Stimulated activated CD4-positive, alpha-beta T cell treated with anti-CD3 and anti-CD28 coated beads, TNF-alpha, amount 100 ng/mL, for 48 hours (primary cell): ENCODE measurements at places on chromosomes 1 and 21.

DNA sequence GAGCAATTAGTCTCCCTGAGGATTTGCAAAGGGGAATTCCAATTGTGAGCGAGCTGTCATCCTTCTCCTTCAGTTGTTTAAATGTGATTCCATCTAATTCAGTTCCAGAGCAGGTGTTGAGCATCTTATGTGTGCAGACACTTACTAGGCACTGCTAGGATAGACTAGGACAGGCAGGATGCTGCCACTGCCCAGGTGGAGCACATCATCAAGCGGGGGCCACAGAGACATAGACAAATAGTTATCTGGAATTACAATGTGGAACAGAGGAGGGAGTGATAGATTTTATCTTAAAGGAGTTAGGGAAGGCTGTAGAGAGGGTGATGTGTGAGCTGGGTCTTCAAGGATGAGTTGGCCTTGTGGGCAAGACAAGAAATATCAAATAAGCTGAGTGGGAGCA is 55.9 kb downstream of the CDC7 start:
- DNase-seq: no peak

DNA sequence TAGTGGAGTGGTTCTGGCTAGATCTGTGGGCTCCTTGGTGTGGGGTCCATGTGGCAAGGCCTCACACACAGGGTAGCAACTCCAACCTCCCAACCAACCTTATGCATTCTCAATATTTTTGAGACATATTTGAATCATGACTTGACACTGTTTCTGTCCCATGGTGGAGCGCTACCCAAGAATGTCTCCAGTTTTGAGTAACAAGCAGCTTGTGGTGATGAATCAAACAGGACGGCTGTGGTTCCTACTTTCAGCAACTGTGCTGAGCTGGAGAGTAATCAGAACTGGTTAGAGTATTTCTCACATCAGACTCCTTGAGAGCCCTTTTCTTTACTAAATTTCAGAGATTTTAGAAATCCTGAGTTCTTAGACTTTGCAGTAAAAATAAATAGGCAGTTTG is 3.1 kb downstream of the LCE3D start:
- DNase-seq: no peak

DNA sequence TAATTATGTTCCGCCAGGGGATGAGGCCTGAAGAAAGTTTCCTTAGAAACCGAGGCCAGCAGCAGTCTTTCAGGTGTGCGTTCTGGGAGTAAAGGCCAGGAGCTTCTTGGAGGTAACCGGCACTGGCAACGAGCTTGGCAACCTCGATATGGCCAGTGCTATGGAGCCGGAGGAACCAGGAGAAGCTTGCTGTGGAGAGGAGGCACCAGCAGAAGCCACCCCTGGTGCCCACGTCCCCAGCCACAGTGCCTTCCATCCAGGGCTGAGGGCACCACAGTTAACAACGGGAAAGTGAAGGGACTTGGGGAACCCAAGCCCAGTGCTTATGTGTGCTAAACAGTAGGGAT is 41.5 kb upstream of the LIN9 start:
- no peak for DNase-seq

GRCh38 chr1:247845011-247845692 is 3.5 kb upstream of the OR11L1 start:
- DNase-seq: no peak

DNA sequence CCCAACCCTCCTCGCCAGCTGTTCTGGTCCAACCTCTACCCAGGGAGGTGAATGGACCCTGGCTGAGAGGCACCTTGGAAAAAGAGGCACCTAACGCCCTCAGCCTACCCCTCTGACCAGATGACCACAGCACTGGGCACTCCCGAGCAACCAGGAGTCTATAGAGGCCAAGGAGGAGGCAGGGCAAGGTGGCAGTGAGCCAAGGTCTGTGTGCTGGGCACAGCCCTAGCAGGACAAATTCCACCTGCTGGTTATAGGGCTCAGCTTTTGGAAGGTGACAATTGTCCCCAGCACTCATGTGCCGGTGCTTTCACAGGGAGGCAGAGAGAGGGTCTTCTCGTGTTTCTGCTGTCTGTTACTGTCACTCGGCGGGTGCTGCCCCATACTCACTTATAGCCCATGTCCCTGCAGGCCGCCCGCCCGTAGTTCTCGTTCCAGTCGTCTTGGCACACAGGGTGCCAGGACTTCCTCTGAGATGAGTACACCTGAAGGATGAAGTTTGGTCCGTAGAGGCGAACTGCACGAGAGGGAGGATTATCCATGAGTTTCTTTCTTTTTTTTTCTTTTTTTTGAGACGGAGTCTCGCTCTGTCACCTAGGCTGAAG is 27.8 kb downstream of the TMPRSS2 start:
- DNase-seq: no peak

DNA sequence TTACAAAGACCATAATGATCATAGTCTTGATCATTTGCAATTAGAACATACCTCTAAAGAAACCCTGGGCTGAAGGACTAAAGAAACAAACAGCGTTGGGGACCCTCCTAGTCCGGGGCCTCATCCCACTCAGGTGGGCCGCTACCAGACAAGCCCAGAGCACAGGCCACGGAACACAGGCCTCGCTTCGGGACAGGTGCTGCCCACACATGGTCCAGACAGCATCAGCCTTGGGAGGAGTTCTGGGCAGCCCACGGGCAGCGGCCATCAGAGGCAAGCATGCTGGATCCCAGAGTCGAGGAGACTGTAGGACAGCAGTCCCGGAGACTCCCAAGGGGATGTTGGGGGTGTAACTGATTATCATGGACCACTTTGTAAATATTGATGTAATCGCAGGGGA is 4.9 kb downstream of the C2CD2 start:
- no peak for DNase-seq

GRCh38 chr1:14363707-14364413 is 234.6 kb upstream of the KAZN start:
- no peak for DNase-seq

DNA sequence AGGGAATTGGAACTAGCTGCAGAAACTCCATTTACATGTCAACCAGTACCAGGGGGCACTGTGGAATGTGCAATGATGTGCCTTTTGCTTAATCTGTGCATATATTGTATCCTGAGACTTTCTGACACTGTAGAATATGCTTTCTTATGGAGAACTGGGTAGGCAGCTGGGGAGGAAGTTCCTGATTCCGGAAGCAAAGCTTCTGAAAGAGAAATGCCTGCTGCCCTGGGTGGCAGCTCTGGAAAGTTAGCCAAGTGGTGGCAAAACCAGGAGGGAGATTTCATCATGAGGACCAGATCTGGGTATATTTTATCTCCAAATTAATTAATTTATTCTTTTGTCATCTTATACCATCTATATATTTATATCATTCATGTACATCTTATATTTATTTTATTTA is 116.7 kb downstream of the XCL2 start:
- no peak for DNase-seq

DNA sequence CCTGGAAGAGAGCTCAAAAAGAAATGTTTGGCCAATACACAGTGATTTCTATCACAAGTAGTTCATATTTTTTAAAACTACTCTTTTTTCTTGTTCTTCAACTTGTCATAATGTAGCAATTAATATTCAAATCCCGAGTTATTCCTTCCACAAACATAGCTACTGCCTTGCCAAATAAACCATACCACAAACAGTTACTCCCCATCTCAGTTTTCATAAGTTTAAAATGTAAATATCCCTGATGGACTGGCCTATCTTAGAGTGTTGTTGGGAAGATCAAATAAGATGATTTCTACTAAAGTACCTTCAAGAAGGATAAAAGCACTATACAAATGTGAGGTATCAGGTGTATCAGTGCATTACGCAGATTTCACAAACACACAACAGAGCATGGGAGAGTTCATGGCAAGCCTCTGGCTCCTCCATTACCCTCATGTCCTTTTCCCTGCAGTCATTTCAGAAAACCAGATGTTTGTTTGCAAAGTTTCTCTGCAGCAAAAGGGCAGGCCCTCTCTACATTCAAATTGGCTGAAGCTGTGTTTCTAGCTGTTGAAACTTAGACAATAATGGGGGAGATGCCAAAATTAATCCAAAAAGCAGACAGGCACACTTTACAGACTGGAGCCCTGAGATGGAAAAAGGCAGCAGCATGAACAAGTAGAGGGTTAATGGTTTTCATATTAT is 16.1 kb downstream of the WLS start:
- DNase-seq: no peak
